ENCODE measurements at places on chromosomes 7 and 10.
A peak's percentile ranks its signal among the peaks of the same experiment; 100 is the strongest.

DNA sequence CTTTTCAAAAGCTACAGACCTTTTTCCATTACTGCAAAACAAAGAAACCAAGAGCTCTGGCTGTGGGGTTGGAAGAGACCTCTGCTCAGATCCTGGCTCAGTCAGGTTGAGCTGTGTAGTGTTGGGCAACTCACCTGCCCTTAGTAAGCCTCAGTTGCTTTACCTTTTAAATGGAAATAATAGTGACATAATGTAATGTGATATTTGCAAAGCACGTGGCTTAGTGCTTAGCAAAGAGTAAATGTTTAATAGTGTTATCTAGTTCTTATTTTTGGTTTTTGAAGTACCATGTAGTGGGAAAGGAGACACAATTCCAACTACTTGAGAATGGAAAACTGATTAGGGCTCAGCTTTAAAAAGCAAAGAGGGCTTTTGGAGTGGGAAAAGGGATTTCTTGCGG lies 100.2 kb downstream of the SVIL start:
- no peak for DNase-seq

GRCh38 chr10:126199221-126199998 lies 188.9 kb downstream of the ADAM12 start:
- no peak for DNase-seq

DNA sequence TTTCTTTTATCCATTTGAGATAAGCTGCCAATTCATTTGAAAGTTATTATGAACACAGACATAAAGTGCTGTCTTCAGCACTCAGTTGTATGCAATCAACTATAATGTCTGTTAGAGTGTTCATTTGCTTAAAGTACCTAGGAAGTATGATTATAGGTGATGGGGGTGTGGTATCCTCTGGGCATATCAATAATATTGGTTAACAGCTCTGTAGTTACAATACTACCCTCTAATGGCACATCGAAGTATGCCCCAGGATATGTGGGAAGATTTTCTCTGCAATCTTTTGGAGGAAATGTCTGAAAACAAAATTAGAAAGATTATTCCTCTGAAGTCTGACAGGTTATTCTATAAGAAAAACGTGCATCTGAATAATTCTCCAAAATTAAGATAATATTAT lies 429.7 kb downstream of the ARL4A start:
- no peak for DNase-seq

GRCh38 chr10:102065561-102066398 lies 631 bp downstream of the HPS6 start:
- peak; percentile 19 for DNase-seq

GRCh38 chr7:93799750-93800357 lies 90.7 kb downstream of the TFPI2 start:
- DNase-seq: no peak

- DNase-seq: no peak
These were observed 12.2 kb downstream of the CCDC6 start for GRCh38 chr10:59894114-59894513.

DNA sequence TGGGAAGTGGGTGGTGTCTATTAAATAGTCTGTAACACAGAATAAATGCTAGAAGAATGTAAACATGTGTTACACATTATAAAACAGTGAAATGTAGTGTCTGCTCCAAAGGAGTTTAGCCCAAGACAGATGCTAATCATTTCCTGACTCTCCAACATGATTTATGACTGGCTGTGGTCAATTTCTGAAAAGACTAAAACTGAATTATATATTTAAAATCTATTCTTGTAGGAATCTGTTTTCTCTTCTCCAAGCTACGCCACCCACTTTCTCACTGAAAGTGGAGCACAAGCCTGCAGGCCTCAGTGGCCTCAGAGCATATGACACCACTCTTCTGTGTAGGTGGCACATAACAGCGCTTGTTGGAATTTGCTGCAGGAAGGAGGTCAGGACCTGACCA lies 44.4 kb downstream of the CTTNBP2 start:
- no peak for DNase-seq
